ENCODE measurements at places on chromosomes 3 and 15. TPM values are rescaled to one million over a fixed set of nuclear protein-coding genes. Genes with fewer than 3 reads are reported as not detected.

Gene RPUSD3
- 22.9 TPM for polyA plus RNA-seq

Gene NR2E3
- polyA plus RNA-seq: 6.0 TPM

Gene SLC28A2
- 0.17 TPM for polyA plus RNA-seq

Gene TLR9
- polyA plus RNA-seq: 0.11 TPM

GRCh38 chr3:107753976-107754375 lies 231.2 kb downstream of the BBX start:
- no peak for DNase-seq

- DNase-seq: peak; percentile 34
Measured at GRCh38 chr3:62962714-62963113, 87.5 kb upstream of the CADPS start.

- DNase-seq: no peak
Measured at GRCh38 chr15:59237924-59238331, 31.3 kb downstream of the LDHAL6B start.

GRCh38 chr3:51276046-51276445 lies 109.0 kb upstream of the MANF start:
- no peak for DNase-seq

GRCh38 chr15:72342385-72342784 lies 22.4 kb upstream of the CELF6 start:
- DNase-seq: no peak

DNA sequence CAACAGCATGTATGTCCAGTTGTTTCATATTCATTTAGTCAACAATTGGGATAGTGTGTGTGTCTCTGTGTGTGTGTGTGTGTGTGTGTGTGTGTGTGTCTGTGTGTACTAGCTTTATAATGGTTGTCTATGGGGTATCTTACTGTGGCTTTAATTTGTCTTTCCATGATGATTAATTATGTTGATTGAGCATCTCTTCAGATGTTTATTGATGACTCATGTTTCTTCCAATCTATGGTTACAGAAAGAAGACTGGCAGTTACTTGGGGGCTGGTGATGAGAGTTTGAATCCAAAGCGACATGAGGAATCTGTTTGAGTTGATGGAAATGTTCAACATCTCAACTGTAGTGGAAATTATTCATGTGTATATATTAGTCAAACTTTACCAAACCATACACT lies 440.1 kb downstream of the ZNF385D start:
- no peak for DNase-seq

- DNase-seq: no peak
Measured at GRCh38 chr3:156382458-156383346, 172.2 kb downstream of the SSR3 start.

DNA sequence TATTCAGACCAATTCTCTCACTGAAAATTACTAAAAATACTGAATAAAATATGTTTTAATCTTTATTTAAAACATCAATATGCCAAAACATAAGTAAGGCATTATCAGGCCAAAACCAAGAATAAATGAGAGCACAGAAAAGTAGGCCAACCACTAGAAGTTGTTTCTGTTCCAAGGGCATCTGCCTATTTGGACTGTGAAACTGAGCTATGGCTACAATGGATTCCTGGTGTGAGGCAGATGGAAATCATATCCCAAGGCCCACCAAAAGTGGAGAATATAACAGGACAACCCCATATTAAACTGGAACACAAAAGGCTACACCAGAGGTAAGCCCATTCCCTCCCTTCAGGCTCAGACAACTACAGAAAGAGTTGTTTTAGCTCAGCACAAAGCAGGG lies 302.8 kb upstream of the IL12A start:
- no peak for DNase-seq

DNA sequence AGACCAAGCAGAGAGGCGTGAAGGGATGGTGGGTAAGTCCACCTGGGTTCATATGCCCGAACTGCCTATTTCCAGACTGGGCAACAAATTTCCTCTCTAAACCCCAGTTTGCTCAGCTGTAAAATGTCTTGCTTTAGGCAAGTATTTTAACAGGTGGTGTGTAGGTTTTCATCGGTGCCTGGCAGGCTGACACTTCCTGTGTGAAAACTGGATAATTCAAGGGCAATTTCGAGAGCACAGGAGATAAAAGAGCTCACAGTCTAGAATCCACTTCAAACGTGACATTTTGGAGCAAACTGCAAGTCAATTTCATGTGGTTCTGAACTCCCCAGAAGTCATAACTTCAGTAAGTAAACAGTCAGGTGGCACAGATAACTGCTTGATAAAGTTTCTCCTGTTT lies 112.2 kb downstream of the OXNAD1 start:
- DNase-seq: no peak

DNA sequence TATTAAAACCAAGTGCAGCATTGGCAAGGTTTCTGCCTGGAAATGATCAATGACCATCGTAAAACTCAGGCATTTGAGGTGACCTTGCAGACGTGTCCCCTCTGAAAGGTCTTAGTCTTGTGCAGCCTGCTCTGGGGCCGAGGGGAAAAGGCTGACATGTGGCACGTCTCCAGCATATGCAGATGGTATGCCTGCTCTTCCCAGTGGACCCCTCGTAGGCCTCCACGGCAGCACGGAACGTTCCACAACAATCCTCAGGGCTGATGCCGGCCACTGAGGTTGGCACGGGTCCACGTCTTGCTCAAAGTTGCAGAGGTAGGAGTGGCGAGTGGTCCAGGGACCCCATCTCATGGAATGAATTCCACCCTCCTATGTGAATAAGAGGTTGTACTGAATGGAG lies 247.5 kb upstream of the LYSMD4 start:
- no peak for DNase-seq
